ENCODE measurements at places on chromosomes 1 and 21.
A peak's percentile ranks its signal among the peaks of the same experiment; 100 is the strongest.

- DNase-seq = no peak
Observed at GRCh38 chr1:78060857-78061563, 15.2 kb downstream of the GIPC2 start.

- DNase-seq = no peak
Observed at GRCh38 chr1:17621691-17622090, 82.2 kb downstream of the ARHGEF10L start.

DNA sequence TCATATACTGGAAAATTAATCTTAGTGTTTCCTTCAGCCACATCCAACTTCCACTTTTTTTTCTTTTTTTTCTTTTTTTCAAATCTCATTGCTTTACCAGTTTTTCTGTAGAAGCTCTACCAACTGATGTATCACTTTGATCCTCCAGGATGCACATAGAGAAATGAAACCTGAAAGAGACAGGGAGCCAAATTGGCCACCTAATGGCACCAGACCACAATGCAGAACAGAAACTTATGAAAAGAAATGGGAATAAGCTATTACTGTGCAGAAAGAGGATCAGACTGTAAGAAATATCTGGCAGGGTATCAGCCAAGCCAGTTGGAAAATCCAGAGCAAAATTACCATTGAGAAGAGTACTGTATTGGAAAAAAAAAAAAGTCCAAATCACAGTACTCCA lies 1514.2 kb downstream of the MRPL39 start:
- DNase-seq = no peak

DNA sequence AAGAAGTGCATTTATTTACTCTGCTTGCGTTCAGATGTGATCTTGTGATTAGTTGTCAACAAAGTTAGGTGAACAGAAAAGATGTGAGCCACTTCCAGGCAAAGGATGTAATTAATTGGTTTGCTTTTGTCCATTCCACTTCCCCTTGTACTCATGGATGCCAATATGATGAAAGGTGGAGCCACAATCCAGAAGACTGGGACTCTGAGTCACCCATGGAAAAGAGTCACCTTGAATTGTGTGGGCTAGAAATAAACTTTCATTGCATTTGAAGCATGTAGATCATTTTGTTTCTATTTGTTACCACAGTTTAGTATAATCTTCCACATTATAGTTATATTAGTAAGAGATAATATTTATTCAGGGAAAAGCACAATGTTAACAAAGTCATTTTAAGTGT lies 684.2 kb downstream of the LTN1 start:
- DNase-seq = no peak

GRCh38 chr1:36595349-36595748 lies 112.6 kb upstream of the CSF3R start:
- DNase-seq = no peak

GRCh38 chr1:6246497-6247467 lies 2.8 kb downstream of the HES3 start:
- peak; percentile 81 for DNase-seq

DNA sequence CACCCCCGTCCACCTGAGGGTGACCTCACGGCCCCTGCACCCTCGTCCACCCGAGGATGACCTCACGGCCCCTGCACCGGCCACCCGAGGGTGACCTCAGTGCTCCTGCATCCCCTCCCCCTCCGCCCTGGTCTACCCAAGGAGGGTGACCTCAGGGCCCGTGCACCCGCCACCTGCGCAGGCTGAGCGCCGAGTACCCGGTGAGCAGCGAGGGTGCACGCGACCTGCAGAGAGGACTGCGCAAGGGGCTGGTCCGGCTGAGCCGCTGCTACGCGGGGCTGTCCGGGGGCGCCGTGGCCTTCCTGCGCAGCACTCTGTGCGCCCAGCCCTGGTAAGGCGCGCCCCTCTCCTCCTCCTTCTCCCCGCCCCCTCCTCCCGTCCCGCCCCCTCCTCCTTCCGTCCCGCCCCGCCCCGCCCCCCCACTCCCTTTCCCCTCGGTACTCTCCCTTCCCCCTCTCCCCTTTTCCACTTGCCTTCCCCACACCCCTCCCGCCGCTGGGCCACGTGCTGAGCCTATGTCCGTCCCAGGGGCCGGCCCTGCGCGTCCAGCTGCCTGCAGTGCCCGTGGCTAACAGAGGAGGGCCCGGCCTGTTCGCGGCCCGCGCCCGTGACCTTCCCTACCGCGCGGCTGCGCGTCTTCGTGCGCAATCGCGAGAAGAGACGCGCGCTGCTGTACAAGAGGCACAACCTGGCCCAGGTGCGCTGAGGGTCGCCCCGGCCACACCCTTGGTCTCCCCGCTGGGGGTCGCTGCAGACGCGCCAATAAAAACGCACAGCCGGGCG lies 28.4 kb downstream of the TRIM11 start:
- peak; percentile 57 for DNase-seq

- no peak for DNase-seq
Observed at GRCh38 chr1:84133479-84133878, 10.6 kb upstream of the PRKACB start.

- DNase-seq = no peak
Observed at GRCh38 chr1:145716641-145717345, 2.5 kb upstream of the CD160 start.

- DNase-seq = no peak
Observed at GRCh38 chr1:203564024-203564423, 62.6 kb upstream of the ATP2B4 start.

DNA sequence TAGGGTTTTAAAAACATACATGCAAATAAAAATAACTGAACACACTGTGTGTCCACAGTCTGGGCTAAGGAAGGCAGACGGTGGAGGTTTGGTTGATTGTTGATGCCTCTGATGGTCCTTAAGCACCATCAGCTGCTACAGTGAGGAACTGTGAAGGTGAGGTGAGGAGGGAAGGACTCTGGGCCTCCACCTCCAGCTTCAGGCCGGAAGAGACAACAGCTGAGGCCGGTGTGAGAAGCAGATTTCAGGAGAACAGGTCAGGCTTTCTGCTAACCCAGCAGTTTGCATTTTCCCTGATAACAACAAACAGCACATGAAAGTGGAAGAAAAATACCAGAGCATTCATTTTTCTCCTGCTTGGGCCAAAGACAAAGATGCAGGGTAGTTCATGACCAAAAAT lies 189.9 kb upstream of the AJAP1 start:
- DNase-seq = no peak
